D721Med (cell line): ENCODE measurements at places on chromosomes 7 and 10.

- no peak for DNase-seq
These were observed 83.1 kb upstream of the MINDY3 start for GRCh38 chr10:15943426-15943825.

DNA sequence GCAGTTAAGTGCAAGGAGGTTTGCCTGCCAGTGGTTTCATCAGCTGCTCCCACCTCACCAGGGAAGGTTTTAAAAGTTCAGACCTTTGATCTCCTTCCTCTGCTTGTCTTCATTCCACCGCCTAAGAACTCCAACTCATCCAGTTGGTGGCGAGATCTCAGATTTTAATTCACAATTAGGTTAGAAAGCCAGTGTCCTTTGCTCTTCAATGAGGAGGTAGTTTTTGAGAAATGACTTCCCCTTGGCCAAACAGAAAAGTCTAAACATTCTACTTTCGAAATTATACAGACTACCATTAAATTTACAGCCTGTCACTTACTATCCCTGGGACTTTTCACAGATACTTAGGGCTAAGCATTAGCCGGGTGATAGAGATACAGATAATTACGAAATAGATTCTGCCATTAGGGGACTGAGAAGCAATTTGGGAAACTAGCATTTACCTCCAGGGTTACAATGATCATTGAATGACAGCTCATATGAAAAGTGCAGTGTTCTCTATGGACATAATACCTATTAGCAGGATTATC is 513.4 kb upstream of the GHITM start:
- DNase-seq, result no peak

DNA sequence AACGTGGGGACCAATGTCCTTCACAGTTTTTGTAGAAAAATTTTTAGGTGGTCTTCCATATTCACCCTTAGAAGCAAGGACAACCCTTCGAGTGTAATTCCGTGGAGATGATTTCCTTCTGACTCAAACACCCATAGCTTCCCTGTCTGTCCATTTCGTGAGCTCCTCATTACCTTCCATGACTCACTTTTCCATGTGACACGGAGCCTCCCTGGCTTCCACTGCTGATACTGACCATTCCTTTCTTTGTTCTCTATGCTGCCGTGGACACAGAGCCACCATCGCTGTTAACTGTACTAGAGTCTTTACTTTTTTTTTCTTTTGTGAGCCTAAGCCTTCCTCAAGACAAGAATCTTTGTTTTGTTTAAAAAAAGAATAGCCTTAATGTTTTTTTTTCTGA is 12.5 kb upstream of the ARMS2 start:
- no peak for DNase-seq

- DNase-seq, result no peak
These were observed 1.2 kb downstream of the UCN3 start for GRCh38 chr10:5365928-5366327.

DNA sequence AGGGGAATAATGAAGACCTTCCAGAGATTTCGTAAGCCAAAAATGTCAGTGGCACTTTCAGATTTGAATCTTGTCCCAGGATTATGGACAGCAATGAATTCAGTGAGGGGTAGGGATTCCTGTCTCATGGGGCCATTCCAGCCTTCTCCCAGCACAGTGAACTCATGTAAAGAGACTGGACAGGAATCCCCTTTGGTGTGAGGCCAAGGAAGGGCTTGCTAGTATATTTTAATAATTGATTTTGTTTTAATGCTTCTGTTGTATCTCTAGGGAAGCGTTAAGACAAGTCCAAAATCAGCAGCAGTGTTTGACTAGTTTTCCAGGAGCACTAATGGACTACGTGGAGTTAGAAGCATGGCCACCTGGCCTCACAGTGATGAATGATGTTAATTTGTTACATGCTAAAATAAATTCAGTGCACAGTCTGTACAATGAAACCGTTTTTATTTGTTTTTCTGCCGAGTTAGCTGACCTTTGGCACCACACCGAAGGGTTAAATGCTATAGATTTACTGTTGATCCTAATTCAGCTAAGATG is 214.0 kb upstream of the DKK1 start:
- DNase-seq, result no peak

DNA sequence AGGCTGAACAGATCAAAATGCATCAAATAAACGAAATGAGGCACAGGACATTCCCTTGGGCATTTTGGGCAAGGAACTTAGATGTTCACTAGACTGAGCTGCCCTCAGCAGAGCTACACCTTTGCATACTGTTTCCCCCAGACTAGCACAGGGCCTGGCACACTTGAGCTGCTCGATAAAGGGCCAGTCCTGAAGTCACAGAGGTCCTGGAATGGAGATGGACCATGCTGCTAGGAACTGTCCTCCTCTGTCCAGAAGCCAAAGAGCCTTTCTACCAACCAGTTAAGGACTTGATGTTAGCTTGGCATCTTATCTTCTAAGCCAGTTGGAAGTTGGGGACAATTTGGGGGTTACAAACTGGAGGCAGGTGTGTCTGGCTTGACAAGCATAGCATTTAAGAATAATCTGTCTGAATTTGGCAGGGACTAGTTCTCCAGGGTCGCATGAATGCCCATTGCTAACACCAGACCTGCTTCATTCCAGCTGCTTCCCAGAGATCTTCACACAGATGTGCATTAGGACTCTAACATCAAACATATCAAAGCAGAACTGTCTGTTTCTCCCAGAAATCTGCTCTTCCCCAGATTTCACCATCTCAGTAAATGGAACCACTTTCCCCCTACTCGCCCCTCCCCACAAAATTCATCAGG is 152.2 kb upstream of the PDE1C start:
- no peak for DNase-seq

GRCh38 chr10:122259075-122259466 is 12.0 kb upstream of the BTBD16 start:
- no peak for DNase-seq

DNA sequence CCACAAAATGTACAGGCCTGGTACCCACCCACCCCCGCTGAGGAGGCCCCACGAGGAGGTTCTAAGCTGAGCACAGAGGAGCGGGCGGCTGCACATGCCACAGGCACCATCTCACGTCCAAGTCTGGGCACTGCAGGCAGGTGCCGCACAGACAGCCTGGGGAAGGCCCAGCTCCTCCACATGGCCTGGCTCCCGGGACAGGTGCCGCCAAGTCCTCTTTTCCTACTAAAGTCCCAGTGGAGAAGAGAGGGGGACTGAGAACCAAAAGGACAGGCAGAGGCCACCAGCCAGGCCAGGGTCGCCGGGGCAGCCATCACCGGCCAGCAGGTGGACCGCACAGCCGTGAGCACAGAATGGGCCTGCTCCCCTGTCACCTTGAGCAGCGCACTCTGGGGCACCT is 91.1 kb downstream of the MAD1L1 start:
- DNase-seq, result no peak
